ENCODE measurements at places on chromosomes 6 and 20. TPM values are rescaled to one million over a fixed set of nuclear protein-coding genes. Genes with fewer than 3 reads are reported as not detected.

GRCh38 chr6:25921525-25922203 lies 8.8 kb downstream of the SLC17A2 start:
- DNase-seq: no peak

DNA sequence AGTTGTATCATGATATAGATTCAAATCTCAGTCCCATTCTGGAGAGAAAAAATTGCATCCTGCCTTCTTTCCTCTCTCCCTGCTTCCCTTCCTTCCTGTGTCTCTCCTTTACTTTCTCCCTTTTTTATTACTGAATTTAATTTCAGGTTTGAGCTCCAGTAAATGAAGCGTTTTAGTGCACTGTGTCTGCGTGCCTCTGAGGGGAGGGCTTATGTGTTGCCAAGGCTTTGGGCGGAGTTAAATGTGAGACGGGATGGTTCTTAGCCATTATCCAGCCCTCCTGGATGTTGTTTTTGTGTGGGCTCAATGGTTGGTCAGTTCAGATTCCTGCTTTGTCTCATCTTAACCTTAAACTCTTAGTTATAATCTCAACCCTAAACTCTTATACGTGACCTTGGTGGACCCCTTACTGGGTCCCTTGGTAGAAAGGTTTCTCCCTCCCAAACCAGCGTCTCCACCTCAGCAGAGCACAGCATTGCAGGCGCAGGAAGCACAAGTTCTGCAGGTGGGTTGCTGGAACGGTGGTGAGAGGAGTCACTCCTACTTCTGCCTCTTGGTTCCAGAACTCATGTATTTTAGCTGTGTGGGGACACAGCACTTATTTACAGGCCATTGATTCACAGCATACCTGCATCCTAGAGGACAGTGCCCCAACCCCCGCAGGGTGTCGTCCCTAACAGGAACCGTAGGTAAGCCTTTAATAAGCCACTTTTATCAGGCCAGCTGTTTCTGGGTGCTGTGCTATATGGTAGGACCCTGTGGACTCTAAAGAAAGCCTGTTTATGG lies 68.5 kb downstream of the DNAH8 start:
- DNase-seq: no peak

DNA sequence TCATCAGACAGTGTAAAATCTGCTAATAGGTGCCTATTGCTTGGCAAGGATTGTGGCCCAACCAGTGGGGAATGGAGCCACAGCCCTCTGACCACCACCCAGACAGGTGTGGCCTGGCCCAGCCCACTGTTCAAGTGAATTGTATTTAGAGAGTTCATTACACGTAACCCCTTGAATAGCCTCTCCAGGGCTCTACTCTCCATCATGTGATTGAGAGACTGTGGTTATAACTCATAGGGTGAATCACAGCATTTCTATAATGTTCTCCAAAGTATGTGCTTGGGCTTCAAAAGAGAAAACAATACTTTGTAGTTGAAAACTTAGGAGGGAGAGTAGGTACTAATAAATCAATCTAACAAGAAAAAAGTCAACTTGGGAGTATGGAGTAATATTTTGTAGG lies 38.4 kb downstream of the ALDH8A1 start:
- no peak for DNase-seq

DNA sequence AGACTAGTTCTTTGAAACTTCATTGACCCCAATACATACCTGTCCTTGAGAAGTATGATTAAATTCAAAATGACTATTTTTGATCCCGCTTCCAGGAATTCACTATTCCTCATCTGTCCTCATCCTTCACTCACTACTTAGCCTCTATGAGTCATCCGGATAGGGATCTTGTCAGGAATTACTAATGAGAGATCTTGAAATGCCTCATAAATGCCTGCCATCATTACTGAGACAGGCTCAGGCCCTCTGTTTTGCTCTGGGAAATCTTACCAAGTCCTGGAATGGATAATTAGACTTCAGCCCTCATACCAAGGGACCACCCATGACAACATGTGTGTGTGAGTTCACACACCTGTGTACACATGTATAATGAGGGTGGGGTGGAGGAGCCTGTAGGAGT lies 2.8 kb upstream of the CYP24A1 start:
- DNase-seq: no peak

DNA sequence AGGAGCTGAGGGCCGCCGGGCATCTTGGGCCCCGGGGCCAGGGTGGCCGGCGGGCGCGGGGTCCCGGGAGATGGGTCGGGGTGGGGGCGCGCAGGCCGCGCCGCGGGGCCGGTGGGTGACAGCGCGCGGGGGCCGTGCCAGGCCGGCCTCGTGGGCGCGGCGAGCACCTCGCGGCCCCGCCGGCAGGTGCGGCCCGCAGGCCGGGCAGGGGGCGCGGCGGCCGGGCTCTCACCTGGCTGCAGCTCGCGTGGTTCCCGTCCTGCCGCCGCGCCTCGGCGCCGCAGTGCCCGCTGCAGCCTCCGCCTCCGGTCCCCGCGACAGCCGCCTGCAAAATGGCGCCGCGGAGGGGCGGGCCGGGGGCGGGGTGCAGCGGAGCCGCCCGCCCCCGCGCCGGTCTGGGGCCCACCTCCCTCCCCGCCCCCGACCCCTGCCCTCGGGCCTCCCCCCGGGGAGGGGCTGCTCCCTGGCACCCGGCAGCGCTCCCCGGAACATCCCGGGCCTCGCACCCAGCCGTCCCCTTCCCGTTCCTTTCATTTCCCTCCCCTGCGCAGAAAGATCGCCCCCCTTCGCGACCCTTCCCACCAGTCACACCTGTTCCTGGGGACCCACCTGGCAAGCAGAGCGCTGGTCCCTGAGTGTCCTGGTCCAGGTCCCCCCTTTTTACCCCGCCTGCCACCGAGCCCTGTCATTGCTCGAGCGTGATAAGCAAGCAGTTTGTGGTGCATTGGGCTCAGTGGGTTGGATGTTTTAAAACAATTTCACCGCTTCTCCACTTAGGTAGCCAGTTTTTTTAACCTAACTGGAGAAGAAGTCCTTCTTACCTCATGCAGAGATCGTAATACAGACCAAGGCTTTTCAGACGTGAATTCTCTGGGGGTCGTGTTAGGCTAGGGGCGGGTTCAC lies at the start of gene SLC23A2:
SLC23A2 (minus strand) TSS at position 337 of the 903 bp plus-strand sequence. CDS start 68,948 bp downstream, outside the sequence.
- peak; percentile 61 for DNase-seq

GRCh38 chr6:158826819-158827501 lies 7.8 kb upstream of the EZR start:
- DNase-seq: no peak

Gene TRDN
- not detected for total RNA-seq
